ENCODE measurements at places on chromosomes 7 and 10. TPM values are rescaled to one million over a fixed set of nuclear protein-coding genes. Genes with fewer than 3 reads are reported as not detected.
A peak's percentile ranks its signal among the peaks of the same experiment; 100 is the strongest.

- no peak for DNase-seq
These were observed 18.5 kb upstream of the C7orf33 start for GRCh38 chr7:148572067-148572522.

DNA sequence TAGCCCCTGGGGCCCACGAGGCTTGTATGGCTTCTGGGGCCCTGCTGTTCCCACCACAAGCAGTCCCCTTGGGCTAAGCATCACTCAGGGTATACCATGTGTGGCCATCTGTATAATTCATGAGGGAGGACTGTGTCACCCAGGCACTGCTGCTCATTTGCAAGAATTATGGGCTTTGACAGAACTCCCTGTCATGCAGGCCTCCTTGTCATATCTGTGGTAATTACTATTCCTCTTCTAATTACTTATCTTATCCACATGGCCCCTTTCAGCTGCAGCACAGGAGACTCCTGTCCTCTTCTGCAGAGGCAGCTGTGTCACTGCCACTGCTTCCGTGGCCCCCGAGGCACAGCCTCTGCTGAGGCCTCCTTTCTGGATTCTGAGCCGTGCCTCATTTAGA is 46.3 kb downstream of the LRMDA start:
- no peak for DNase-seq

DNA sequence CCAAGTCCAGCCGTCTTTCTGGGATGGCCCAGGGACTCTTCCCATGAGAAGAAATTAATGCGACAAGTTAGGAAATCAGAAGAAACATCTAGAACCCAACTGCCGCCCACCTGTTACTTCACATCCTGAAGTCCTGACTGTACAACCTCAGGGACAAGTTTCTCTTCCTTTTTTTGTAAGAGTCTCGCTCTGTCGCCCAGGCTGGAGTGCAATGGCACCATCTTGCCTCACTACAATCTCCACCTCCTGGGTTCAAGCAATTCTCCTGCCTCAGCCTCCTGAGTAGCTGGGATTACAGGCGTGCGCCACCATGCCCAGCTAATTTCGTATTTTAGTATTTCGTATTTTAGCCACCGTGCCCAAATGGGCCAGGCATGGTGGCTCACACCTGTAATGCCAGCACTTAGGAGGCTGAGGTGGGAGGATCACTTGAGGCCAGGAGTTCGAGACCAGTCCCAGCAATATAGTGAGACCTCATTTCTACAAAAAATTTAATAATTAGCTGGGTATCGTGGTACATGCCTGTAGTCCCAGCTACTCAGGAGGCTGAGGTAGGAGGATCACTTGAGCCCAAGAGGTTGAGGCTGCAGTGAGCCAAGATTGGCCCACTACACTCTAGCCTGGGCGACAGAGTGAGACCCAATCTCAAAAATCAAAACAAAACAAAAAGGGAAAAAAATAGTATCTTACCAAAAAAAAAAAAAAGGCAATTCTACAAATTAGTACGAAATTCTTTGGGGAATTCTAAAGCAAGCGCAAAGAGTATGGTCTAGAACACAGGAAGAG is 20.8 kb downstream of the LAT2 start:
- no peak for DNase-seq

DNA sequence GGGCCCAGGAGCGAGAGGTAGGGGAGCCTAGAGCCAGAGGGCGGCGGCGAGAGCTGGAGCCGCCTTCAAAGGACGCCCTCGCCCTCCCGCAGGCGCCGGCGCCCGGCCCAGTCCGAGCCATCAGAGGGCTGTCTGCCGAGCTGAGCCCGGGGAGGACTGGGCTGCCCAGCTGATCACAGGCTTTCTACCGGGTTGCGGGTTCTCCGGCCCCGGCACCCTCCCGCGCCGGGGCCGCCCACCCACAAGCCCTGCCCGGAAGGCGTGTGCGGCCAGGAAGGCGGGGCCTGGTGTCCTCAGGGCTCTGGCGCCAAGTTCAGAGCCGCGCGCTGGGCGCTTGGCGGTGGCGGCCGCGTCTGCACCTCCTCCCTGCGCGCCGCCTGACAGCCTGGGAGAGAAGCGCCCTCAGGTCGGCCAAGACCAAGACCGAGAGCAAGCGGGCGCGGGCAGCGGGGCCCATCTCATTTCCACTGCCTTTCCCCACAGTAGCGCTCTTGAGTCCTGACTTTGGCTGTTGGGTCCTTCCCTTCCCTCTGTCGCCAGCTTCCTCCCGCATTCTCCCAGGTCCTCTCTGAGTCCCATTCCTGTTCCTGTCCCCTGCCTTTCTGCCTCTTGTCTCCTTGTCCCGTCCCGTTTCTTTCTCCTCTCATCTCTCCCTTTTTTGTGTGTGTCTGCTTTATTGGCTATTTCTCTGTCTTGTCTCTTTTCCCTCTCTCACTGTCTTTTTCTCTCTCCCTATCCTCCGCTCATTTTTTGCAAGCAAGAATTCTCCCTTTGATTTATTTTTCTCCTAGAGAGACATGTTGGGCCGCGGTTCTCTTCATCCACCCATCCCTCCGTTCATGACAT is 60.6 kb upstream of the MSMB start:
- peak; percentile 55 for DNase-seq

DNA sequence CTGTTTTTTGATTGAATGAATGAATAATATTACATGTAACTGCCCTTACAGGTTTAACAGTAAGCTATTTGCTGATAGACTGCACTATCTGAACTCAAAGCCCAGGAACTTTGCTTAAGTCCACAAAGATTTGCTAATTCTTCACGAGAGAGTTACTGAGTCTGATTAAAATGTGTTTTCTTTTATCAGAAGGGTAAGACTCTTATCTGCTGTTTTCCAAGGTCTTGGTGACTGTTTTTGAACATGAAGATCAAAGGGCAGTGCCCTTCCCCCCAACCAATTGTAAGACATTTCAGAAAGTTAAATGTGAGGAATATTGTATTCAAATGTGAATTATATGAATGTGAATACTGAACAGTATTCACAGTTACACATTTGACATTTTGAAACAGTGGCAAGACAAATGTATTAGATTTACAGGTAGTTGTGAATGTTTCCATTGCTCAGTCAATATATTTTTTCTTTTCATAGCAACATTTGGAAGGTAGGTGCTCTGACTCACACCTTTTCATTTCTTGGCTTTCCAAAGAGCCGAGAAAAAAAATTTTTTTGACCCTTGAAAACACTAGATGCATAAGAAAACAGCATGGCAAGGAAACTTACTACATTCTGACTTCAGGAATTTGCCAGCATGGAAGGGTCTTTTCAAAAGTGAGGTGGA is 62.7 kb downstream of the DKK1 start:
- DNase-seq = no peak

DNA sequence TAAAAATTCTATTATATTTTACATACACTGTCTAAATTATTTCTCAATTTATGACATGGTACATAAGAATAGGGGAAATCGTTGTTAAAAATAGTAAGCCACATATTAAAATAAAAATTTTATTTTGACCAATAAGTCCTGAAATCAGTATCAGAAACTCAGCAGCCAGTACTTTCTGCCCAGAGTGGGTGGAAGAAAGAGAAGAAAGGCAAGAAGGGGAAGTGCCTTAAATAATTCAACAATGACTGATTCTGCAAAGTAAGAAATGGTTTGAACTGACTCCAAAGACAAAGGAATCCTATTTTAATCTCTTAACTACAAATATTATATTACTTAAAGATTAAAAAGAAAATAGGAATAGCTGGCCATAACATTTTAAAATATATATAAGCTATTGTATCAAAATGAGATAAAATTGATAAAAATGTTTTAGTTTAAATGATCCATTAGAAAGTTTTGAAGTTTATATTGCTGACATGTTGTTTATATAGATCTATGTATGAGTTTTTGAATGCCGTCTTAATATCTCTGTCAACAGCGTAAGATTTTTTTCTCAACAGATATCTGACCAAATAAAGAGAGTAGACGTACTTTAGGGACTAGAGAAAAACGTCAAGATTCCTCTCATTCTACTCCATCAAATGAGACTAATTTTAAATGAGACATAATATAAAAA is 30.2 kb upstream of the NRCAM start:
- no peak for DNase-seq

- no peak for DNase-seq
These were observed 38.6 kb downstream of the IL6 start for GRCh38 chr7:22765609-22766008.

DNA sequence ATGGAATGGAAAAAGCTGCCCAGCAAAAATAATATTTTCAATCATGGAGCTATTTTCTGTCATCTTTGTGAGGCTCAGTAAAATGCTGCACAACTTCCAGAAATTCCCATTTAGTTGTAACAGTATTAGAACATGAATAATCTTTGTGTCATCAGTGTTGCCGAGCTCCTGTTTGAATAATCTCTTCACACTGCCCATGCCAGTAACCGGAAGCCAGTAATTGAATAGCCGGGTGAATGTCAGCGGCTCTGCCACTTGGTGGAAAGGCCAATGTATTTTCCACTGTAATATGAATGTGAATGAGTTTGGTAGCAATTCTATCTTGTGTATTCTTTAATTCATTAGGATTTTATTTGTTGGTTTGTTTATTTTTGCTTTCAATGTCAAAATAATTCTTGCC is 172.5 kb upstream of the INSYN2A start:
- no peak for DNase-seq

- DNase-seq = no peak
These were observed 11.4 kb downstream of the CLDN3 start for GRCh38 chr7:73758581-73759138.

DNA sequence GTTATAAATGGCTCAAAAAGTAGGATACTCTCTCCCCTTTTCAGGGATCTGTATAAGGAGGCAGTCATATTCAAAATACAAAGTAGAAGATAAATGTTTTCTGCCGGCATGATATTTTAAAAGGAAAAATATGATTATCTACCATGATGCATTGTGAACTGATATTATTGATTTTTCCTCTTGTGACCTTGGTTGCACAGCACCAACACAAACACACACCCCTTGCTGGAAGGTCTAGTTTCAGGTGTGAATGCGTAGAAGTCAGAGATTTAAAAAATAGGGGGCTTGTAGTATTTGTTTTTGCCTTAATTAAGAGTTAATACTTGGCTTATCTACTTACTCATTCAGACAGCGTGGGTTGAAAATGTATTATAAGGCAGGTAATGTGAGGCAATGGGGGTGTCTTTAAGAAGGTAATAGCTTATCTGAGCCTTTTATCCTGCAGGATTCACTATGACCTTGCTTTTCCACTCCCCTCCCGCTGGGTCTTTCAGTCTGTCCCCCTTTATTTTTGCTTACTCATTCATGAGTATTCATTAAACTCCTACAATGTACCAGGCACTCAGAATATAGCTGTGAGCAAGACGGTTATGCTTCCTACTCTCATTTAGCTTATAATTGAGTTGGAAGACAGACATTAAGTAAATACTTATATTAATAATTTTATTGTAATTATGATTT is 390.6 kb downstream of the SDK1 start:
- DNase-seq = no peak

GRCh38 chr10:77513220-77513619 is 124.4 kb downstream of the KCNMA1 start:
- DNase-seq = no peak

GRCh38 chr7:99267481-99267840 is 5.2 kb upstream of the MYH16 start:
- no peak for DNase-seq

GRCh38 chr10:77032188-77032570 is 605.4 kb downstream of the KCNMA1 start:
- DNase-seq = no peak

- DNase-seq = no peak
These were observed 5.5 kb downstream of the OGDHL start for GRCh38 chr10:49756641-49757040.

- DNase-seq = no peak
These were observed 347.0 kb downstream of the KCNMA1 start for GRCh38 chr10:77290528-77291155.

DNA sequence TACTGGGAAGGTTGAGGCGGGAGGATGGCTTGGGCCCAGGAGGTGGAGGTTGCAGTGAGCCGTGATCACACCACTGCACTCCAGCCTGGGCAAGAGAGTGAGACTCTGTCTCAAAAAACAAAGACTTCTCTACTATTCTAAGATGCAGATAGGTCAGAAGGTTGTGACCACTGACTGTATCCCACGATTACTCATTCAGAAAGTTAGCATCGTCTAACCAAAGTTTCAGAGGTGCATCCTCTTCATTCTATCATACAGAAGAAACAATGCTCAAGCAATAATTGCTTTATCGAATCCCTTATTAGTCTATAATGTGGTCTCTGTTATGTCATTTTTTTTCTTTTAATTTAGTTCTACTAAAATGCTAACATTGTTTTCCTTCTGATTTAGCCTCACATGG is 348.7 kb upstream of the LRGUK start:
- DNase-seq = no peak

DNA sequence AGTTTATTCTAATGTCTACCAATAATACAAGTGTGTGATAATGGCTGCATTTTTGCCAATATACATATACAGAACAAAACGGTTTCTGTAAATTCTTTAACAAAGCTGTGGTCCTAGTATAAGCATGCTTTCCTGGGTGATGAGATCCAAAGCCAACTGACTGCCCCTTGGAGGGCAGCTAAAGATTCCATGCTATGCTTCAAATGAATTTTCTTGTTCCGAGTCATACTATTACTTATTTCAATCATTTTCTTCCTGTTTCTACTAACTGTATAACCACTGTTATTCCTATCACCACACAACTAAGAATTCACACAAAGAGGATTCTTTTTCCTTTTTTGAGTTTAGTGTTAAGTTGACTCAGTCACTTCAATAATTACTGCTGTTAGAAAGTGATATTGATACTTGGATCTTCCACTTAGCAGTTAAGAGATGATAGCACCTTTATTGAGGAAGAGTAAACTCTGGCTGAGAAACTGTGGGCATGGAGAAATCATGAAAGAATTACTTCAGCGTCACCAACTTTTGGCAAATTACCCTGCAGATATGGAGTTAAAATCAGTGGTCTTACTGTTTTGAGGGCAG is 197.5 kb downstream of the ARL4A start:
- DNase-seq = no peak

- DNase-seq = no peak
These were observed 102.2 kb downstream of the ZNF92 start for GRCh38 chr7:65475734-65476319.

- no peak for DNase-seq
These were observed 192.1 kb upstream of the MGMT start for GRCh38 chr10:129274748-129275474.

DNA sequence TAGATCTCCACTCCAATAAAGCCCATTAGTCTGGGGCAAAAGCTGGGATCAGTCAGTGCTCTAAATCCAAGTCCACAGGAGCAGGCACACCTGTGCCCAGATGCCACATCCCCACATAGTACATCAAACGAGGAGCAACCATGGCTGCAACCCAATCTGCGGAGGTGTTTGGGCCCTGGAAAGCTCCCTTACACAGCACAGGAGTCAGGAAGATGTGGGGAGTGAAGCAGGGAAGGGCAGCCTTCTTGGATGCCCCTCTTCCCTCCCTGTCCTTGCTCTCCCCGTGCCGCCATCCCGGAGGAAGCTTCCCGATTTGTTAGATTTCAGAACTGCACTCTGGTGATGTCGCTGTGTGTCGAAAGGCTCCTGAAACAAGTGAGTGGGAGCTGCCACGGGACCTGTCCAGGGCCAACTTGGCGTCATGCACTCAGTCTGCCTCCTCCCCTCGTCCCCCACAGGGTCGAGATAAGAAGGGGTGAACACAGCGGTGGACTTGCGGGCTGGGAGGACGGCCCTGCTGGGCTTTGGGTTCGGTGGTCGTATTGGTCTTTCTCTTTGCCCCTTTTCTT is 230.6 kb upstream of the GRB10 start:
- no peak for DNase-seq

The SH2D4B gene
- not detected for total RNA-seq

The SLC26A5 gene
- not detected for total RNA-seq

The NUTM2A gene
- 1.2 TPM for total RNA-seq

The ASIC3 gene
- total RNA-seq = 16.8 TPM

The CUZD1 gene
- 1.3 TPM for total RNA-seq

The TBL2 gene
- 106 TPM for total RNA-seq
